HT-29 (cell line): ENCODE measurements at places on chromosomes 2 and 18. TPM values are rescaled to one million over a fixed set of nuclear protein-coding genes. Genes with fewer than 3 reads are reported as not detected.

- no peak for DNase-seq
These were observed 125.4 kb downstream of the SPTBN1 start for GRCh38 chr2:54581326-54582039.

DNA sequence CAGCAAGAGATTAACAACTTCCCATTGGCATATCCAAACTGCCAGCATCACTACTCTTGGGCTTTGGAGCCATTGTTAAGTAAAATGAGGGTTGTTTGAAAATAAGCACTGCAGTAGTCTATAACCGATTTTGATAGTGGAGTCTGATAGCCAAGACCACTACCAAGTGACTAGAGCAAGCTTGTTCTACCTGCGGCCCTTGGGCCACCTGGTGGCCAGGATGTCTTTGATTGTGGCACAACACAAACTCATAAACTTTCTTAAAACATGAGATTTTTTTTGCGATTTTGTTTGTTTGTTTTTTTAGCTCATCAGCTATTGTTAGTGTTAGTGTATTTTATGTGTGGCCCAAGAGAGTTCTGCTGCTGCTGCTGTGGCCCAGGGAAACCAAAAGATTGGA lies 11.0 kb downstream of the UBE2E3 start:
- no peak for DNase-seq

- no peak for DNase-seq
These were observed 19.6 kb upstream of the KIF3C start for GRCh38 chr2:26001743-26002351.

DNA sequence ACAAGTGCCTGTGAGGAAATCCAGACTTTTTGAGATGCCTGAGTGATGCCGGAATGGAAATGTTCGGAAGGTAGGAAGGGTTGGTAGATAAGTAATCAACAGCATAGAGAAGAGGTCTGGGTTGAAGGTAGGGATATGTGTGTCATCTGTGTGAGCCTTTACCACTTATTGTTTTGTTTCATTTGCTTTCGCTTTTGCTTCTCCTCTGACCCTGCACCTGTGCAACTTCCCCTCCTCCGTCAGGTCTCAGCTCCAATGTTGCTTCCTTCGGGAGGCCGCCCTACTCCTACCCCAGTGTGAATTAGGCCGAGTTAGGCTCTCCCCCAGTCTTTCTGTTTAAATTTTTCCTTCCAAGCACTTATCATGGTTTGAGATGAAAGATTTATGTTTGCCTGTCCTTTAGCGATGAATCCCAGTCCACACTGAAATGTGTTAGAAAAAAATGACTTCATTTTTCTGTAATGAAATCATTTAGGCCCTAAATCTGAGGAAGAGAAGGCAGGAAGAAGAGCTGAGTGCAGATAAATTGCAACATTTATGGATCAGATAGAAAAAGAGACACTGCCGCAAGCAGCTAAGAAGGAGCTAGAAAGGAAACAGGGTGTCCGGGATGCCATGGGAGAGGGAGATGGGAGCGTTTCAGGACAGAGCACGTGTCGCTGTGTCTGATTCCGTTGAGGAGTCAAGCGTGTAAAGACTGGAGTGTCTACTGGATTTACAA lies 139.6 kb upstream of the PELI1 start:
- no peak for DNase-seq

GRCh38 chr18:36451454-36452251 lies 154.1 kb downstream of the FHOD3 start:
- no peak for DNase-seq

DNA sequence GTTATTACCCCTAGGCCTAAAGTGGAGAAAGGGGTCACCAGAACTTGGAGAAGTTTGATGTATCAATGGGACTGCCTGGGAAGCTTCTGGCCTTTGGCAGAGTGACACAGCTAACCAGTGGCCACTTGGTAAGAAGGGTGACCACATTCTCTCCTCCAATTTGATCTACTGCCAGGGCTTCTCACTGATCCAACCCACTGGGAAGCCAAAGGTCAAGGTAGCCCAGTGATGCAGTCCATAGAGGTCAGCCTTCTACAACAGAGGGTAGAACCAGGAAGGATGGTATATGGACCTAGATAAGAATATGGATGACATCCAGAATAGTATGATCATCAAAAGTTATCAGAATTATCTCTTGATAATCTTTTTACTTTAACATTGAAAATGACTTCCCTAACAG lies 493.6 kb downstream of the NYAP2 start:
- DNase-seq = no peak

- DNase-seq = no peak
These were observed 130.7 kb downstream of the WDSUB1 start for GRCh38 chr2:159155791-159156190.

DNA sequence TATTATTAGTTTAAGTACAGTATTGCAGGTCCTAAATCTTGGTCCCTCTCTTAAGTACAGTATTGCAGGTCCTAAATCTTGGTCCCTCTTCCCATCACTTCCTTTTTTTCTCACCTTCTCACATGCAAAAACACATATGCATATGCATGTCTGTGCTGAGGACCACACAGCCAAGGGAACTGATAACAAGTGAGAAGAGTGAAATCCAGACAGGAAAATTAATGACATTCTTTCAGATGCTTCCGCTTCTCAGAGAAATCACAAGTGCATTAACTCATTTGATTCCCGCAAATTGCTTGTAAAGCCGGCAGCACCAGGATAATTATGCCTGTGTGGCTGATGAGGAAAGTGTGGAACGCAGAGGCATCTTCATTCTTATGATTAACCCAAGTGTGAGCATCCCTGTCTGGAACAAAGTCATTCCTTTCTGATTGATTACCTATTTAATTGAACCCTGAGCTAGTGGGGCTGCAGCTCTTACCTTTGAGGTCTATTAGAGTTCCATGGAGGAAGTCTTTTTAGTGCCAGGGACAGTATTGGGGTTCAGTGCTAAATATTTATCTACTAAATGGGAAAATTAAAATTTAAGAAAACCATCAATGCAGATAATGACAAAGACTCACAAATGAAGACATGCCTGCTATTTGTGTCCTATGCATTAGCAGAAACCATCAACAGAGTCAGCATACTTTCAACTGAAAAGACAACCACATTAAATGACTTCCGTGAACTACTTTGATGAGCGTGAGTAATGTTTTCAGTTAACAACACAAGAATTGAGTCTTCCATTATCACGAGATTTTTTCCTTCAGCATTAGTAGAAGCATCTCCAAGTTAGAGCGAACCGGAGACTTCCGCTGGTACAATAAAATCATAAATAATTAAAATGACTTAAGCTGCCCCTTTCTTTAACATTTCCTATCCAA lies 220.4 kb upstream of the SLC35G4 start:
- no peak for DNase-seq

- DNase-seq = no peak
These were observed 30.8 kb downstream of the ZNF892 start for GRCh38 chr2:95238131-95238530.

DNA sequence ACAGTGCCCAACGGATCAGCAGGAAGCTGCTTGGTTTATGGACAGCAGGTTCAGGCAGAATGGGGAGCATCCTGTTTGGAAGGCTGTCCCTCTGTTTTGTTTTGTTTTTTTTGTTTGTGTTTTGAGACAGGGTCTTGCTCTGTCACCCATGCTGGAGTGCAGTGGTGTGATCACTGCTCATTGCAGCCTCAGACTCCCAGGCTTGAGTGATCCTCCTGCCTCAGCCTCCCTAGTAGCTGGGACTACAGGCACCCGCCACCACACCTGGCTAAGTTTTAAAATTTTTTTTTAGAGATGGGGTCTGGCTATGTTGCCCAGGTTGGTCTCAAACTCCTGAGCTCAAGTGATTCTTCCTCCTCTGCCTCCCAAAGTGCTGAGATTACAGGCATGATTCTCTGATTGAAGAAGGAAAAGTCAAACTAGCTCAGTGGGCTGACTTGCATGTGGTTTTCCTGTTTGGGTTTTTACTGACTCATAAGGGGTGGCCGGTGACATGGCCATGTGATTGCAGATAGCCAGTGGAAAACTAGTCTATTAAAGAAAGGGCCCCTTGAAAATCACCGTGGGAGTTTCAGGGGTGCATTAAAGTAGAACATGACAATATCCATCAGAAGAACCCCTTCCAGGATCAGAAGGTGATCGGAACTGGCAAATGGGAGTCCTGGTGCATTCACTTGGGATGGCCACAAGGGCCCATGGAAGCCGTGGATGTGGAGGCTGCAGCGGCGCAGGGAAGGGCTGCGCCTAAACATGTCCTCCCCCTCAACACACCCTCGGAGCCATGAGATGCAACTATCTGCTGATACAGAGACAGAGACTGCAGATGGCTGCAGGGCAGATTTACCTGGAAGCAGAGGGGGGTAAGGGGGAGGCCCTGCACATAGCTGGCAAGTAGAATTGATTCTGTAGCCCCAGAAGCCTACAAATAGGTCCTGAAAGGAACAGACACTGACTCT lies 26.5 kb downstream of the AQP12B start:
- DNase-seq = no peak

DNA sequence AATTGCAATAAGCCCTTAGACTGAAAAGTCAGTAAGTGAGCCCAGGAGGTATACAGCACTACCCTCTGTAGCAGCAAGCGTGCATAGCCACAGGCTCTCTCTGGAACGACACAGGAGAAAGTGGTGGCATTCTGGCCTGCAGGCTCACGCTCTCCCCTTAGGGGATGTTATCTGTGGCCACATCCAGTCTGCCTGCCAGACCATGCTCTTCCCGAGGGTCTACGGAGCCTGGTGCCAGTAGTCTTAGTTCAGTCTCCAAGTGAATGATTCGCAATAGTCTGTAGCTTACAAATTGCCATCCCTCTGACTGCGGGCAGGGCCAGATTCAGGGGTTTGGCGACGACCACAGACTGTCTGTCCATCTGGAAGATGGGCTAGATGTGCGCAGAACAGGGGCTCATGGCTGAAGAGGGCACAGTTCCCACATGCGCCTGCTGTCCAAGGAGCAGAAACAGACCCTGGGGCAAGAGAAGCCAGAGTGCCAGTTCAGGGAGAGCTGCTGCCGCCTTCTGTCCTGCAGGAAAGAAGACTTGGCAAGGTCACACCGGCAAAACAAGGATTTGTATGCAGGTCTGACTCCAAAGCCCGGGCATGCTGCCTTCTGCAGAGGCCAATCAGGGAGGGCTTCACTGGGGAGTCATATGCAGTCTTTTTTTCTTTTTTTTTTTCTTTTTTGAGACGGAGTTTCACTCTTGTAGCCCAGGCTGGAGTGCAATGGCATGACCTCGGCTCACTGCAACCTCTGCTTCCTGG lies 3.5 kb upstream of the KLF11 start:
- no peak for DNase-seq

DNA sequence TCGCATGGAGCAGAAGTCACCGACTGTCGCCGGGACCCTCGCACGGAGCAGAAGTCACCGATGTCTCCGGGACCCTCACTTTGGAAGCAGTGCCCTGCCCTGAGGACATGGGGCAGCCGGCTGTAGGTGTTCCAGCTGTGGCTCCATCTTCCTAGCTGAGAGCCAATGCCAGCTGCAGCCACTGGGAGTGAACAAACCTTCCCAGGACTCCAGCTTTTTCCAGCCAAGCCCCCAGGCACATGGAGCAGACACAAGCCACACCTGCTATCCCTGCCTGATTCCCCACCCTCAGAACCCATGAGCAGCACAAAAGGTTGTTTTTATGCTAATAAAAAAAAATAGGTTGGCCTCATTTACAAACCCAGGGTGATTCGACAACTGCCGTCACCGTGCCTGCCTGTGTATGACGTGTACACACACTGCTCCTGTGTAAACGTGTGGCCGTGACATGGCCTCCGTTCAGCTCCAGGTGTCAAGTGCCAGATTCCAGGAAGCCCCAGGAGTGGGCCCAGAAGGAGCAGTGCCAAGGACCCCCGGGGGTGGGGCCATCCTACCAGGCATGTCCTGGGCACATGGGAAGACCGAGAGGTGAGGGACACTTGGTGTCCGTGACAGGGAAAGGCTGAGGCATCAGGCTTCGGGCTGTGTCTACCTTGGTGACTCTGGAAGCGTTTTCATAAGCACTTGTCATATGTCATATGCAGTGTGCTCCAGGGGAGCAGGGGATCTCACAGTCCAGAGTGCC lies 91.5 kb downstream of the EIPR1 start:
- DNase-seq = no peak

DNA sequence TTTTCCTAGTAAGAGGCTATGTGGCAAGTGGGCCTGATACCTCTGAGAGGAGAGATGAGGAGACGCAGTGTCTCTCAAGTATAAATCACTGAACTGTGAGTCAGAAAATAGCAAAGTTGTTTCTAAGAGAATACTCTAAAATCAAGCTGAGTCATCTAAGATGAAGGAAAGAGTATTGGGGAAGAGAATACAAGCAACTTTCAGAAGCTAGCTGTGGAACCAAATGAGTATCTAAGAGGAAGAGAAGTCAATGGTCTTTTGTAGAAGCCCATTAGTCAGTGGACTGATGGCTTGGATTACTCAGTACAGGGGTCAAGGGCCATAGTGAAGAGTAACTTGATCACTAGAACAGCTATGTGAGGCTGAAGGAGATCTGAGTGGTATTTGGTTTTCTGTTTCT lies 2.7 kb upstream of the DCC start:
- DNase-seq = no peak

- no peak for DNase-seq
These were observed 85.3 kb downstream of the METTL4 start for GRCh38 chr18:2485983-2486382.

- DNase-seq = no peak
These were observed 5.9 kb downstream of the SCYGR3 start for GRCh38 chr2:227608561-227609338.

GRCh38 chr2:48165070-48165753 lies 258.9 kb upstream of the FBXO11 start:
- DNase-seq = no peak

- DNase-seq = no peak
These were observed 145.9 kb downstream of the TNS1 start for GRCh38 chr2:217856871-217857270.

DNA sequence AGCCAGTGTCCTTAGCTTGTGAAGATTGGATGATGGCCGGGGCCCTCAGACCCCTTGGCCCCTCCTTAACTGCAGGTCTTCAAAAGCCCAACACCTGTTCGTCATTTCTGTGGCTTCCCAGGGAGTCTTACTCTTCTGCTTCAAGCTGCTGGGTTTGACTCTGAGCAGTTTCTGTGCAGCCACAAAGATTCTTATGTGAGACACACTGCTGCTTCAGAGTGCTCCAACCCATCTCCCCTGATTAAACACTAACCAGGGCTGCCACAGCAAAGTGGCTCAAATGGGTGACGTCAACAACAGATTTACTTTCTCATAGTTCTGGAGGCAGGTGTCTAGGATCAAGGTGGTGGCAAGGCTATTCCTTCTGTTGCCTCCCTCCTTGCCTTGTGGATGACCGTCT lies 40.8 kb downstream of the TSN start:
- no peak for DNase-seq

- DNase-seq = no peak
These were observed 643 bp downstream of the PLCL1 start for GRCh38 chr2:197804758-197805714.

The C1GALT1C1L gene
- 0.78 and 1.4 TPM in 2 replicates for total RNA-seq

The FAM110C gene
- 33.7 and 33.9 TPM in 2 replicates for total RNA-seq

The RNF25 gene
- total RNA-seq = 44.6 and 55.8 TPM in 2 replicates

The ICOS gene
- not detected in 2 replicates for total RNA-seq

The LBX2 gene
- 4.8 and 5.0 TPM in 2 replicates for total RNA-seq

The PTPRN gene
- not detected in 2 replicates for total RNA-seq

The CRYGD gene
- total RNA-seq = not detected in 2 replicates

The PLEKHA3 gene
- total RNA-seq = 4.4 and 5.2 TPM in 2 replicates

The ARHGAP15 gene
- total RNA-seq = not detected in 2 replicates

The CFAP210 gene
- not detected in 2 replicates for total RNA-seq

The FAM117B gene
- 6.5 and 9.9 TPM in 2 replicates for total RNA-seq

The GPBAR1 gene
- 0.05 and 0.56 TPM in 2 replicates for total RNA-seq
